Right renal pelvis (tissue), 4 donors: ENCODE measurements at places on chromosomes 7 and 10.
A peak's percentile ranks its signal among the peaks of the same experiment; 100 is the strongest.

DNA sequence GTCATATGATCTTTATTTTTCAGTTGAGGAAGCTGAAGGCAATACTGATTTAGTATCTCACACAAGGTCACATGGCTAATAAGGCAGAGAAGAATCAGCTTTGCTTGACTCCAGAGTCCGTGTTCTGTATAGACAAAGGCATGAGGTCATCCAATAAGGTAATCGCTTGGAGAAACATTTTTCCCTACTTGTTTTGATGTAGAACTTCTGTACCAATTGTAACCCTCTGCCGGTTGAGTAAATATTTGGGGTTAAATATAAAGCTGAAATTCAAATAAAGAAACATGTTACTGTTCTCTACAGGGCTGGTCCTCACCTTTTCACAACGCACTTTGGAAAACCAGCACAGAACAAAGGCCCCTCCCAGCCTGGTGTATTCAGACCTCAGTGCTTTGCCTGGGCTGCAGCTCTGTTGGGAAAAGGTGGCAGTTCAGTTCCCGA lies 83.0 kb upstream of the INSYN2A start:
- no peak for DNase-seq

GRCh38 chr10:74406006-74406405 lies 255.0 kb downstream of the ADK start:
- DNase-seq: no peak

DNA sequence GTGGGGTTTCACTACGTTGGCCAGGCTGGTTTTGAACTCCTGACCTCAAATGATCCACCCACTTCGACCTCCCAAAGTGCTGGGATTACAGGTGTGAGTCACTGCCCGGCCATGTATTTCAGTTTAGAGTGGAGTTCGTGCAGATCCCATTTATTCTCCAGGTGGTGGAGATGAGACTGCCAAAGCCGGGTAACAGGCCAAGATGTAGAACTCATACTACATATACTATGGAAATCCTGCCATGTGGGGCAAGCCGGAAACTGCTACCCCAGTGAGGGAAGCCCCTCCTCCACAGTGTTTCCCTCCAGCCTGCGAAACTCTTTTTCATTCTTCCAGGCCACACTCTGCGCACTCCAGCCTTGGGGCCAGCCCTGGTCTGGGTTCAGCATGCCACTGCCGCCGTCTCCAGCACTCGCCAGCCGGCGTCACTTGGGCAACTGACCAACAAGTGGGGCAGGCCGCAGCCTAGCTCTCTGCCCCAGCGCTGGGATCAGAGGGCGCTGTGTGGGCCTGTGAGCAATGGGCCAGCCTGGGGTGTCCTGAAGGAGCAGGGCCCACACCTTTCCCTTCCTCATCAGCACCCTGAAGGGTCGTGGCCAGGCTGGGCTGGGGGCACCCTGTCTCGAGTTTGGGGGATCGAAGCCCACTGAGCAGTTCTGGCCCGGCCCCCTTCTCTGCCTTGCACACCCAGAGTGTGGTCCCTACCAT lies 122.0 kb downstream of the TRRAP start:
- no peak for DNase-seq

DNA sequence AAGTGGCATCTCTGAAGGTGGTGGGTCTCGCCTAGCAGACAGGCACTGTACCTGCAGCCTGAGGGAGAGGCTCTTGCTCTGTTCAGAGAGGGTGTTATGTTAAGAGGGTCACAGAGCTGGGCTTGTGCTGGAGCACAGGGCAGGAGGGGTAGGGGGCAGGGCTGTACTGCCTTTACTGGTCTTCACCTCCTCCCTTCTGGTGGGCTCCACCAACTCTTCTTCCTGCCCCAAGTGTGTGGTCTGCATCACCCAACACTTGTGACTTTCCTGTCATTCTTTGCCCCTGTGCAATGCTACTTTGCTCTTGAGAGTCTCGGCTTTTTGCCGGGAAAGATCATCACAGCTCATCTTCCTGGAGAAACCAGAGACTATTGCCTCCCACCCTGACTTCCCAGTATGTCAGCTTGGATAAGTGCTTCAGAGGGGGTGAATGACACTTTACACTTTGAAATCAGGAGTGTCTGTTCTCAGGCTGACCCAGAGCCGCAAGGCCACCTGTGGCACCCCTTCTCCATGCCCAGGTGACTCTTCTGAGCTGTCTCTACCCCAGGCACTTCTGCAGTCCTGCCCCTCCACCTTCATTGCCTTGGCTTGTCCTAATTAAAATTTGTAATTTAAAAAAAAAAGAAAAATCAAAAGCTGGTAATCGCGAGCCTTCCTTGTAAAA lies 38.4 kb upstream of the IKZF1 start:
- no peak for DNase-seq

- no peak for DNase-seq
Measured at GRCh38 chr10:130999376-131000202, 311.9 kb downstream of the TCERG1L start.

DNA sequence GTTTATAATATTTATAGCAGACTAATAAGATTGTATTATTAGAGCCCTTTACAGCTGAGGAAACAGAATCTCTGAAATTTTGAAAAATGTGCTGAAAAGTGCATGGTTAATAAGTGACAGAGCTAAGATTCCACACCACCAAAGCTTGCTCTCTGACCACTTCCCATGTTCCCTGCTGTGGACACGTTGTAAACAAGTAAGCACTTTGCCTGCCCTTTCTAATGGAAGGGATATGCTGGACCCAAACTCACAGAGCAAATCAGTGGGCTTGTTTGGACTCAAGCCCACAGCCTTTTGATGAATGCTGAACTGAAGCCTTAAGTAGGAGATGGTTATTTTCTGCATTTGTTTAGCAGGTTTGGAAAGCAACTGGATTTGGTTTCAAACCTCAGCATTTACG lies 214.0 kb upstream of the TMEM72 start:
- DNase-seq: no peak

DNA sequence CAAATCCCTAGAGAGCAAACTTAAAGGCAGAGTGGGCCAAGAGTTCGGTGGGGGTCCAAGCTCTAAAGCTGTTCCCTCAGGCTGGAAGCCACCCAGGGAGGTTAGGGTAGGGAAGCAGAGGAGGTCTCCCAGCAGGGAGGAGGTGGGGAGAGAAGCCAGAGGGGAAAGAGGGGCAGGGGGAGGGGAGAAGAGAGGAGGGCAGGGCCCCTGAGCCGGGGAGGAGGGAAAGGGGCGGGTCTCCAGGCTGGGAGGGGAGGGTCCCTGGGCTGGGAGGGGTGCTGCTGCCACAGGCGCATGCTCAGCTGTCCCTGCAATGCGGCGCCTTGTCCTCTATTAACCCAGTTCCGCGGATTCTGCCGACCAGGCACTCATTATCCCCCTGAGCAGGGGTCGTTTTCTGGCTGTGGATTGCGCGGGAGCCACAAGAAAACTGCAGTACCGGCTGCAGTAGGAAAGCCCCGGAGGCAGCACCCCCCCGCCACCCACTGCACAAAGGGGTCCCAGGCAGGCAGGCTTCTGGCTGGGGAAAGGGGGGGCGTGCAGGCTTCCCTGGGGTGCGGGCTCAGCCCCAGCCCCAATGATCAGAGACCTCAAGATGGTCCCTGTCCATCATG lies 49.3 kb downstream of the CAMK2B start:
- DNase-seq: peak; percentile 73

DNA sequence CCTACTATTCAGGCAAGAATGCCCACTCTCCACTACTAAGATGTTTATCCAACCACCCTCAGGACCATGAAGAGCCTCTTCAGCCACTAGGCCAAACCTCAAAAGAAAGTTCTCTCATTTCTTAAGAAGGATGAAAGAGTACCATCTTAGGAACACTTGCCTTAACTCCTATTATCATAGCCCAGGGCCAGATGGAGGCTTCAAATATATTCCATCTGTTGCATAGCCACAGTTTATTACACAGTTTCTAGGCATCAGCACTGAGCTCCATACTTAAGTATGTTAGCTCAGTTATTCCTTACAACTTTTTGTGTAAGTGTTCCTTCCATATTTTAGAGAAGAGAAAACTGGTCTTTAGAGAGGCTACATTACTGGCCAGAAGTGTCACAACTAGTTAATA lies 37.4 kb upstream of the YAE1 start:
- no peak for DNase-seq
